Neural progenitor cell (in vitro differentiated cells): ENCODE measurements at places on chromosomes 7 and 10. TPM values are rescaled to one million over a fixed set of nuclear protein-coding genes. Genes with fewer than 3 reads are reported as not detected.

DNA sequence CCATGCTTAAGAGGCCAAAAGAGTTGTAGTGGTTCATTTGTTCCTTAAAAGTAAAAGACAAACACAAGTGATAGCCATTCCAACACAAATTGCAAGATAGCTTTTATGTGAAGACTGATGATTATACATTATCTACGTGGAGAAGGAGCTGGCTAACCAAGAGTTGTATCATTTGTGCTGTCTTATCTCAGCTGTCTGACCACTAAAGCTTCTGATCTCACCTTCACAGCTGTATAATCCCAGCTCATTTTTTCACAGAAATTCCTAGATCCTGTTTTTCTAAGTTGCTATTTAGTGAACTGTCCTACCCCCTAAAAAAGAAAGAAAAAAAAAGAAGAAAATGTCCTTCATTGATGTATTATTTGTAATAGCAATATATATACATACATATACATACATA is 9.8 kb downstream of the USP6NL start:
- DNase-seq: no peak
- H3K27me3 ChIP-seq: no peaks in the 10 kb centered on the region
- peaks cover 22% of the 10 kb centered on the region for H3K4me1 ChIP-seq
- H3K4me3 ChIP-seq: no peak overlapping the region
- peaks cover 9% of the 10 kb centered on the region for H3K36me3 ChIP-seq
- no peak overlapping the region for H3K27ac ChIP-seq

The NEUROD6 gene
- not detected in 2 replicates for total RNA-seq

DNA sequence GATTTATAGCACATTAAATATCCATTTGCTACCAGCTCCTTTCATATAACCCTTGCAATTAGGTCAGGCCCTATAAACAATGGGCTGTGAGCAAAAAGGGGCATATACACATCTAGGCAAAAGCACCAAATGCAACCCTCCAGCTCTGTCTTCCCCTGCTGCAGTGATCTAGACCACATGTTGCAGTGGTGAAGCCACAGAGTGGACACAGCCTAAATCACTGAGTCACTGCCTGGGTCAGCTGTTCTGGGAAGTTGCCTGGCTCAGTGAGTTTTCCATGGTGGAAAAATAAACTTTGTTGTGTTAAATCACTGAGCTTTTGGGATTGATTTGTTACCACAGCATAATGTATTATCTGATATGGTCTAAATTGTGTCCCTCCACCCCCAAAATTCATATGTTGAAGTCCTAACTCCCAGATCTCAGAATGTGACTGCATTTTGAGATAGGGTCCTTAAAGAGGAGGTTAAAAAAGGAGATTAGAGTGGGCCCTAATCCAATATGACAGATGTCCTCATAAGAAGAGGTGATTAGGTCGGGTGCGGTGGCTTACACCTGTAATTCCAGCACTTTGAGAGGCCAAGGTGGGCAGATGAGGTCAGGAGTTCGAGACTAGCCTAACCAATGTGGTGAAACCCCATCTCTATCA is 70.4 kb downstream of the ZFAND4 start:
- no peak overlapping the region for H3K4me3 ChIP-seq
- no peaks in the 10 kb centered on the region for H3K36me3 ChIP-seq
- no peak for DNase-seq
- no peaks in the 10 kb centered on the region for H3K4me1 ChIP-seq
- H3K27me3 ChIP-seq: no peaks in the 10 kb centered on the region

DNA sequence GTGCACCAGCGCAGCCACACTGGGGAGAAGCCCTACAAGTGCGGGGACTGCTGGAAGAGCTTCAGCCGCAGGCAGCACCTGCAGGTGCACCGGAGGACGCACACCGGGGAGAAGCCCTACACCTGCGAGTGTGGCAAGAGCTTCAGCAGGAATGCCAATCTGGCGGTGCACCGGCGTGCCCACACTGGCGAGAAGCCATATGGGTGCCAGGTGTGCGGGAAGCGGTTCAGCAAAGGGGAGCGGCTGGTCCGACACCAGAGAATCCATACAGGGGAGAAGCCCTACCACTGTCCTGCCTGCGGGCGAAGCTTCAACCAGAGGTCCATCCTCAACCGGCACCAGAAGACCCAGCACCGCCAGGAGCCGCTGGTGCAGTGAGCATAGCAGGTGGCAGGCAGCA is 12.9 kb downstream of the ZSCAN25 start:
- H3K36me3 ChIP-seq: peaks cover 12% of the 10 kb centered on the region
- no peak overlapping the region for H3K4me3 ChIP-seq
- no peak overlapping the region for H3K27ac ChIP-seq

- no peaks in the 10 kb centered on the region for H3K4me1 ChIP-seq
- no peaks in the 10 kb centered on the region for H3K27me3 ChIP-seq
- no peak overlapping the region for H3K27ac ChIP-seq
- no peak for DNase-seq
- H3K4me3 ChIP-seq: no peak overlapping the region
Measured at GRCh38 chr10:107232013-107232412, 67.5 kb upstream of the SORCS1 start.

- H3K27me3 ChIP-seq: no peaks in the 10 kb centered on the region
- H3K4me1 ChIP-seq: no peaks in the 10 kb centered on the region
- no peak overlapping the region for H3K27ac ChIP-seq
- DNase-seq: no peak
Measured at GRCh38 chr7:130697820-130698219, 11.5 kb upstream of the TSGA13 start.

DNA sequence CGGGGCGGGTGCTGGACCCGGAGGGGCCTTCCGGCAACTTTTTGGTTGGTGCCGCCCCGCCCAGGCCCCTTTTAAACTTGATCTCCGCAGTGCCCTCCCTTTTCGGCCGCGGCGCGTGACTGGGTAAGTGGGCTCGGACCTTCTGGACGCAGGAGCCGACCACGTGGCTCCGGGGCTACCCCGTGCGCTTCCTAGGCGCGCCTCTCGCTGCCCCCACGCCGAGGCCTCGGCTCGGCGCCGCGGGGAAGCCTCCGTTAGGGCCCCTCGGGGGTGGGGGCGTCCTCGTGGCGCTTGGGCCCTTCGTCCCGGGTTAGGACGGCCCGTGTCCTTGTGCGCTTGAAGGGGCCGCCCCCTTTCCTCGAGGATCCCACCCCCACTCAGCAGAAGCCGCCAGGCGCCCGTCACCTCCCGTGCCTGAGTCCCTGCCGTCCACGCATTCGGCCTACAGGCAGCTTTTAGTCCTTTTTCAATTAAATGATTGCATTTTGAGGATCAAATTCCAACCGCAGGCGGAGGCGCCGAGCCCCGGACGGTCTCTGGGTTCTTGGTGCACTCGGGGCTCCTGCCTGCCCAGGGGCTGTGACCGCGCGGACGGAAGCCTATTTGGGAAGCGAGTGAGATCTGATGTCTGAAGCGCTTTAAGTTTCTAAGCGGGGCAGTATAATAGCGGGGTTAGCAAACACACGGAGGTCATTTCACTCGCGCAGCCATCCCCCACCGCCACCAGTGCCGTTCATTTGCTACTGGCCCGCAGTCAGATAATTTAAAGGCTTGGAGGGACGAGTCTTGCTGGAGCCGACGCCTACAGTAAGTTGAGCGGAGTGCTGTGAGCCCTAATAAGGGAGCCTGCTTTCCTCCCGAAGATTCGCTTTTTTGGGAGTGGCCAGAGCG is 31.8 kb upstream of the TOMM7 start:
- peaks cover 4% of the 10 kb centered on the region for H3K4me1 ChIP-seq
- H3K27ac ChIP-seq: no peak overlapping the region
- H3K27me3 ChIP-seq: peaks cover 24% of the 10 kb centered on the region
- peak overlapping the region; percentile 63 for H3K4me3 ChIP-seq
- peak; percentile 76 for DNase-seq
- H3K36me3 ChIP-seq: no peaks in the 10 kb centered on the region

DNA sequence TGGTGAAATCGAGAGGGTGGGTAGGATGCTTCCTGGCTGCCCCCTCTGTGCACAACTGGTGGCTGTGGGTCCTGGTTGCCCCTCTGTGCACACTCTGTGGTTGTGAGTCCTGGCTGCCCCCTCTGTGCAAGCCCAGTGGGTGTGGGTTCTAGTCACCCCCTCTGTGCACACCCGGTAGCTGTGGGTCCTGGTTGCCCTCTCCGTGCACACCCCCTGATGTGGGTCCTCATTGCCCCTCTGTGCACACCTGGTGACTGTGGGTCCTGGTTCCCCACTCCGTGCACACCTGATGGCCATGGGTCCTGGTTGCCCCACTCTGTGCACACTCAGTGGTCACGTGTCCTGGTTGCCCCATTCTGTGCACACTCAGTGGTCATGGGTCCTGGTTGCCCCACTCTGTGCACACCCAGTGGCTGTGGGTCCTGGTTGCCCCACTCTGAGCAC is 20.3 kb upstream of the RET start:
- DNase-seq: no peak
- H3K36me3 ChIP-seq: no peaks in the 10 kb centered on the region
- H3K27me3 ChIP-seq: no peaks in the 10 kb centered on the region
- no peak overlapping the region for H3K4me3 ChIP-seq
- no peaks in the 10 kb centered on the region for H3K4me1 ChIP-seq

DNA sequence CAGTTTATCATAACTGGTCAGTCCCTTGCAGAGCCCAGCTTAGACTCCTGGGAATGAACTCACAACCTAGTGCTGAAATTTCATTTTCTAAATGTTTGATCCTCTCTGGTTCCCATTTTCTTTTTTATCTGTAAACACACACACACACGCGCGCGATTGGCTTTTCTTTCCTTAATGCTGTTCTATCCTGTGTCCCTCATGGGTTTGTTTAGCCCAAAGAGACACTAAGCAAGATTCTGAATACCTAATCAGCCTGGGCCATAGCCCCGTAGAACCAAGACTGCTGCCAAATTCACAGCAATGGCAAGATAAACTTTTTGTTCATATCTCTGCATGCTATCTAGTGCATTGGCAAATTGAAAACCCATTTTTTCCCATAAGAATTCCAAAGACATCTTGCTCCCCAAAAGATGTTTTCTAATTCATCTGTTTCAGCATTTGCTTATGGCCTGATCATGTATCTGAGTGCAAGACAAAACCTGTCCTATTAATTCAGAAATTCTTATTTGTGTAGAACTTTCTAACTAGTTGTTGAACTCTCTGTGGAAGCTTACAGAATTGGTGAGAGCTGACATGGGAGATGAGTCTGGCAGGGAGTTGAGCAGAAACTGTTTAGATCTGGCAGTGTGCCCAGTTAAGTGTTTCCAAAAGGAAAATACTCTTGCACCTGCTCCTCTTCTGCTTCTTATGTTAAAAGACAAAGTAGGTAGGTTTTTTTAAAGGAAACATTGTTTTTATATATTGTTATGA is 1.8 kb upstream of the IFIT1 start:
- no peak overlapping the region for H3K27ac ChIP-seq
- peaks cover 10% of the 10 kb centered on the region for H3K4me1 ChIP-seq
- H3K36me3 ChIP-seq: no peaks in the 10 kb centered on the region
- no peak overlapping the region for H3K4me3 ChIP-seq
- H3K27me3 ChIP-seq: no peaks in the 10 kb centered on the region

DNA sequence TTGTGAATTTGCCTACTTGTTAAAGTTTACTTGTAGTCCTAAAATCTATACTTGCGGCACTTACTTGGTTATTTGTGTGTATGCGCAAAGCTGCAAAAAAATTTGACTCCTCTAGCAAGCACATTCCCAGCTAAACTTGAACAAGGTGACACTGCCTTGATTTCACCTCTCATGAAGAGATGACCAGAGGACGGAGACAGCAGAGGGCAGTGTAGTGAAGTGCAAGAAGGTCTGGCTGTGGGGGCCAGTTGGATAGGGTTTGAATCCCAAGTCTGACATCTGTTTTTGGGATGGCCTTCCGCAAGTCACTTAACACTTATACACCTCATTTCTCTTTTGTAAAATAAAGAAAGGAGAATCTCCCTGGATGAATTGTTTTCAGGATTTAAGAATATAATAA is 15.7 kb downstream of the SLK start:
- H3K4me1 ChIP-seq: no peaks in the 10 kb centered on the region
- H3K27me3 ChIP-seq: no peaks in the 10 kb centered on the region
- no peaks in the 10 kb centered on the region for H3K36me3 ChIP-seq
- H3K4me3 ChIP-seq: no peak overlapping the region

GRCh38 chr7:85287106-85287825 is 100.4 kb upstream of the SEMA3D start:
- DNase-seq: no peak
- H3K4me3 ChIP-seq: no peak overlapping the region
- no peak overlapping the region for H3K27ac ChIP-seq
- peaks cover 5% of the 10 kb centered on the region for H3K4me1 ChIP-seq
- H3K27me3 ChIP-seq: no peaks in the 10 kb centered on the region

DNA sequence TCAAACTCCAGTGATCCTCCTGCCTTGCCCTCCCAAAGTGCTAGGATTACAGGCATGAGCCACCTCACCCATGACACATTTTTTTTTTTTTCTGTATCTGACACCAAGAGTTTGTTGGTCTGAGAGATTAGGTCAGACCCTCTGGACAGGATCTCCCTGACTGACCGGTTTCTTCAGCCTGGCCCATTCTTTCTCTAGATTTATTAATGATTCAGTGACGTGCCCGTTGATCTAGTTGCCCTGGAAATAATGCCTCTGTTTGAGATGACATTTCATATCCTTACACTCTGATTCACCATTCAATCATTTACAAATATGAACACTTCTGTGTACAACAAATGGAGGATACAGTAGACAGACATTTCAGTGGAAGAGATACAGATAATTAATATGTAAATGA is 1.4 kb upstream of the ZNF212 start:
- H3K4me3 ChIP-seq: no peak overlapping the region
- peaks cover 31% of the 10 kb centered on the region for H3K27me3 ChIP-seq
- no peak for DNase-seq
- peaks cover 8% of the 10 kb centered on the region for H3K4me1 ChIP-seq
- no peaks in the 10 kb centered on the region for H3K36me3 ChIP-seq

DNA sequence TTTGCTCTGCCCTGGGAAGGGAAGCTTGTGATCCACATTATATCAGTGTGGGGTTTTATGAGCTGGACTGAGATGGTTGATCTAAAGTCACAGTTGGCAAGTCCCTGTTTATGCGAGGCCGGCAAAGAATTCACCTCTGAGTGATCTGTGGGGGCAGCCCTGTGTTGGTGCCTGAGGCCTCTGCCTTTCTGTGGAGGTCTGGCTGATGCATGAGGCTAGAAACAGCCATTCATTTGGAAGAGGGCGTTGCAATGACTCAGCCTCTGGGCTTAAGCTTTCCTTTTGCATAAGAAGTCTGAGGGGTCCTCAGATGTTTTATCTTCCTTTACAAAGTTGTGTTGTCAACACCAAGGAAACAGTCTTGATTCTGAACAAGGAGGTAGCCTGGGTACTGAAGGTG is 126.9 kb downstream of the MGMT start:
- H3K27me3 ChIP-seq: no peaks in the 10 kb centered on the region
- no peak for DNase-seq
- no peak overlapping the region for H3K27ac ChIP-seq

DNA sequence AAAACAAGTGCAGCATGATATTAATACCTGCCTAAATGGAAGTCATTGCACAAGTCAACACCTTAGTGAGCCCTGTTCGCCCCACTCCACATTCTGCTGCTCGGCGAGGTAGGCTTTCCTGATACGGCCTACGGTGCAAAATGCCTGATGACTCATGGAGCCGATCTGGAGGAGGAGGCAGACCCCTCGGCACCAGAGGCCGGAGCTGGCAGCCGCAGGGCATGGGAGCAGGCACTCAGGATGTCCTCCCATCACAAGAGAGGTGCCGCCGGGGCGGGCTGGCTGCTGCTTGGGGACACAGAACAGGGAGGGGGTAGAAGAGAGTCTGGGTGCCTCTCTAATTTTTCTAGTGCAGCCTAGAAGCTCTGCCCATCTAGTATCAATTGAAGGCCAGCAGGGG is 418.5 kb upstream of the MGMT start:
- peaks cover 14% of the 10 kb centered on the region for H3K4me1 ChIP-seq
- no peak overlapping the region for H3K27ac ChIP-seq
- H3K4me3 ChIP-seq: no peak overlapping the region
- H3K36me3 ChIP-seq: no peaks in the 10 kb centered on the region
- DNase-seq: no peak

The TNPO3 gene
- total RNA-seq: 88.2 and 96.2 TPM in 2 replicates
